ENCODE measurements at places on chromosomes 7 and 10. TPM values are rescaled to one million over a fixed set of nuclear protein-coding genes. Genes with fewer than 3 reads are reported as not detected.

GRCh38 chr10:33861016-33861704 lies 526.7 kb upstream of the NRP1 start:
- no peak for DNase-seq

- no peak for DNase-seq
Measured at GRCh38 chr10:87579563-87579962, 74.9 kb downstream of the MINPP1 start.

DNA sequence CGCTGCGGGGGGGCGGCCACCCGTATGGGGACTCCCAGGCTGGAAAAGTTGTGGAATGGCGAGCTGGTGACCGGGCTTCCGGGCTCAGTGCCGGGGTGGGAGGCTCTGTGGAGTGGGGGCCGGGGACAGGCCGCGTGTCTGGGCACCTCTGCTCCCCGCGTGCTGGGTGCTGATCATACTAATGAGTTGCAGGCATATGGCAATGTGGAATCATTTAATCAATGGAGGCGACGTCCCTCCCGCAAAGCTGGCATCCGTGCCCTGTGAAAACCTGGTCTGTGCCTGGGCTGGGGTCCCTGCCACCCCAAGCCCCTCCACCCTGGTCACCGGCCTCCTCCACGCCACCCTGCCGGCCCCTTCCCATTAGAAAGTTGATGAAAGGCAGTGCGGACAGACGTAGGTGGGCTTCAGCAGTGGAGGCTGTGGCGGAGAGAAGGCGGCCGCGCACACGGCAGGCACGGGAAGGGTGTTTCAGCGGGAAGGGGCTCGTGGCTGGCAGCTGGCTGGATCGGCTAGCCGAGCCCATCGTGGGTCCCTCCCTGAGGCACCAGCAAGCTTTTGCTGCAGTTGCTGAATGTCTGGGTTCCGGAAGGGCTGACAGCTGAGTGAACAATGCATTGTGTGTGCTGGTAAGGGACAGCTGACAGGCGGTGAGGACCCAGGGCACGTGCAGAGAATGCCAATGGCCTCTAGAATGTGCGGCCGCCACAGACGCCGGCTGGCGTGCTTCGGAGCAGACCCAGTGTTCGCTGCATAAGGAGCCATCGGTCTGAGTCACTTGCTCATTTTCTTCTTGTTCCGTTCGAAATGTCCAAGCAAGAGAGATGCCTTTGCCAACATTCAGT lies 1.5 kb downstream of the ADGRA1 start:
- no peak for DNase-seq

DNA sequence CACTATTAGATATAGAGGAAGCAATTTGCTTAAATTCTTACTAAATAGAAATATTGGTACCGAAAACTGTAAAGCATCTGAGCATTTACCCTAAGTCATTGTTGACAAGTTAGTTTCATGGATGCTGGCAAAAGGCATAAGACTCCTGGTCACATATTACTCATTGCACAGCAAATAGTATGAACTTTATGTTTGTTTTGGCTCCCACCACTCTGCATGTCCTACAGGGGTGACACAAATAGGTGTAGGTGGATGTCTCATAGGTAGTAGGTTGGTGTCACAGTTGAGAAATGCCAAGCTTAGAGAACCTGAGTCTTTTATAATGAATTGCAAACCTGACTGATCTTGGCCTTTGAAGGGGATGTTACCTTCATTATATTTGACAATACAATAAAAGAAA lies 199.6 kb upstream of the SEMA3D start:
- DNase-seq, result no peak

DNA sequence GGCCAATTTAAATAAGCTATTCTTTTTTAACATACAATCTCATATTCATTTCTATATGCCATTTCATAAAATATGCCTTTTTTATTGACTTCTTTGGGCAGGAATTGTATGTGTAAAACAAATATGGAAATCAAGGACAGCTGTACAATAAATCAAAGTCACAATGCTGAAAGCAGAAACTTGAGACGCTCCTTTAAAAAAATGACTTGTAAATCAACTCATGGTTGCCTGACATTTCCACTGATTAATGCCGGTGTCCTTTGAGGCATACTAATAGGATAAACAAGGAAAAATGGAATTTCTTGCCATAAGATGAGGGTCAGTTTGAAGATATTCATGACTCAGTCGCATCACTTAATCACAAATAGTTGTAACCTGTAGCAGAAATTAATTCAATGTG lies 247.4 kb upstream of the TEX47 start:
- DNase-seq, result no peak

DNA sequence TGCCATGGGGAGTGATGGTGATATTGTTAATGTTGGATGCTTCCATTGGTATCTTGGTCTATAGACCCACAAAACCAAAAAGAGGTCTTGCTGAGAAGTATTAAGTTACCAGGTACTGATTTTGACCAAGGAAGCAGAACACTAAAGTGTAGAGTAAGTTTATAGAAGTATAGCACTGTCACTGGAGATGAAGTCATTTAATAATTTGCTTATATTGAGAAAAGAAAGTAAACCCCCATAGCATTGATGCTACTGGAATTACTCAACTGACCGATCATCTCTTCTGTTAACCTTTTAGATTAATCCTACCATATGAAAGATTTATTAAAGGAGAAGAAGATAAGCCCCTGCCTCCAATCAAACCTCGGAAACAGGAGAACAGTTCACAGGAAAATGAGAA lies 183.2 kb downstream of the RTKN2 start:
- no peak for DNase-seq

- DNase-seq, result no peak
Measured at GRCh38 chr7:29424295-29424983, 139.2 kb upstream of the PRR15 start.

GRCh38 chr10:124572751-124573150 lies 111.1 kb downstream of the LHPP start:
- no peak for DNase-seq

GRCh38 chr10:14602807-14603533 lies 171.7 kb downstream of the FAM107B start:
- DNase-seq, result no peak

- DNase-seq, result no peak
Measured at GRCh38 chr7:75704928-75705327, 33.8 kb downstream of the HIP1 start.

- DNase-seq, result no peak
Measured at GRCh38 chr7:16925609-16926008, 43.8 kb upstream of the AGR3 start.

DNA sequence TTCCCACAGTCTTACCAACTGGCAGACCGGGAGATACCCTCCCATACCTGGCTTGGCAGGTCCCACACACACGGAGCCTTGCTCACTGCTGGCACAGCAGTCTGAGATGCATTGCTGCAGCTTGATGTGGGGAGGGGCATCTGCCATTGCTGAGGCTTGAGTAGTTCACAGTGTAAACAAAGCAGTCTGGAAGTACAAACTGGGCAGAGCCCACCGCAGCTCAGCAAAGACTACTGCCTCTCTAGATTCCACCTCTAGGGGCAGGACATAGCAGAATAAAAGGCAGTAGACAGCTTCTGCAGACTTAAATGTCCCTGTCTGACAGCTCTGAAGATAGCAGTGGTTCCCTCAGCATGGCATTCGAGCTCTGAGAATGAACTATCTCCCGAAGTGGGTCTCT lies 69.6 kb upstream of the RELN start:
- no peak for DNase-seq

DNA sequence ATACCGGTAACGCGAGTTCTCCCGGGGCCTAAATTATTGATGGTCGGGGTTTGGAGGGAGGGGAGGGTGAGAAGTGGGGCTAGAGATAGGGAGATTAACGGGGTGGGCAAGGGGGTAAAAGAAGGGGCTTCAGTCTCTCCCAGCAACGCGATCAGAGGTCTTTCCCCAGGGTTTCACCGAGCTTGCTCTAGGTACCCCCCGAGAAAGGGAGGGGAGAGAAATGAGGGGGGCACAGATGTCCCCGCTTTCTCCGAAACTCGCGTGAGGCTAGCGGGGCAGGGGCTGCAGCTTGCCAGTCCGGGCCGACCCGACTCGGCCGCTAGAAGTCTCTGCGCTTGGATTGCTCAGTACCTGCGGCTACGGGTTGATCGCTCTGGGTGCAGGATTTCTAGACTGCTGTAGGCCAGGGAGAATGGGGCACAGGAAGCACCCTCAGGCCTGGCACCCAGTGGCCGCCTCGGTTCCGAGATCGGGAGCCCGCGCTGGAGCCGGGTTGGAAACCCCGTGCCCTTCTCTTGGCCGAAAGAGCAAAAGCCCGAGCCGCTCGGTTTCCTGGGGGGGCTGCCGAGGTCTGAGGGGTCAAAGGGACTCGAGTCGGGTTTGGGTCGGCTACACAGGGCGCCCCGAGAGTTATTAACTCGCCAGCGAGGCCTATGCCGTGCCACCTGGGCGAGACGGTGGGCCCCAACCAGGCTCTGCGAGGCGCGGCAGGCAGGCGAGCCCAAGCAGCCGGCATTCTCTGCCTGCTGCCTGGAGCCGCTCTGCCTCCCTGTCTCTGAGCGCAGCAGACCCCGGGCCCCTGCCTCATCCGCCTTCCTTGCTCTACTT lies 3.1 kb downstream of the PAX2 start:
- peak; percentile 73 for DNase-seq

DNA sequence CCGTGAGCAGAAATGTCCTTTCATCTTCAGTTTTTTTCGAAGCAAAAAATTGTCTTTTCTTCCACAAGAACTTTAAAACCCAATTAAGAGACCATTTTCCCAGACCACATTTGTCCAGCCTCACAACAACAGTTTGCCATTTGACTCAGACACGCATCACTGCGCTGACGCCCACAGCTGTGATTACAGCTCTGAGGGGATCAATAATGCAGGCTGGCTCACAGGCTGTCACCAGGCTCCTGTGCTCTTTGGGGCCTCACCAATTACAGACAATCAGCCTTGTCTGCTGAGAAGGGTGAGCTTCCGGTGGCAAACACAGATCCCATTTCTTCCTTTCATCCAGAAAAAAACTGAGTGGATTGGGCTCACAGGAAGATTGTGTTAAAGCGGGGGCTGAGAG lies 33.3 kb downstream of the DDC start:
- DNase-seq, result peak; percentile 42

GRCh38 chr10:6314620-6315205 lies 112.0 kb downstream of the PFKFB3 start:
- DNase-seq, result no peak

- no peak for DNase-seq
Measured at GRCh38 chr10:49361178-49361554, 34.7 kb downstream of the DRGX start.

- no peak for DNase-seq
Measured at GRCh38 chr7:341841-342638, 52.1 kb downstream of the FOXL3 start.

DNA sequence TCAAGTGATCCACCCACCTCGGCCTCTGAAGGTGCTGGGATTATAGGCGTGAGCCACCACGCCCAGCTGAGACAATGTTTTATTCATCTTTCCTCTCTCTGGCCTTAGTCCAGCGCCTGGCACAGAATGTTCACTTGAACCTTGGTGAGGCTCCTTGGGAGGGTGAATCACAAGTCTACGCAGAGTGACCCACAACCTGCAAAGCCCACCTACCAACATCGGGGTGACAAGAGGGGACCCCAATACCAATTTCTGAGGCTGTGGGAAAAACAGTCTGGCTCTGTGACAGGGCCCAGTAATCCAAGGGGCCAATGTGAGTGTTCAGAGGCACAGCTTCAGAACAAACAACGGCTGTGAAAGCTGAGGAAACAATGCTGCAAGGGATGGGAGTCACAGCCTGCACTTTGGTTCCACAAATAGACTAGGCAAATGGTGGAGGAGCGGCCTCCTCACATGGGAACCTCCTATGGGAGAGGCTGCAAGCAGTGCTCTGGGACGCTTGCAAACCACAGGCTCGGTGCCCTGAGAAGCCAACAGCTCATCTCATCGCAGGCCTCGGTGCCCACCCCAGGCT lies 5.6 kb upstream of the MALSU1 start:
- DNase-seq, result peak; percentile 43

DNA sequence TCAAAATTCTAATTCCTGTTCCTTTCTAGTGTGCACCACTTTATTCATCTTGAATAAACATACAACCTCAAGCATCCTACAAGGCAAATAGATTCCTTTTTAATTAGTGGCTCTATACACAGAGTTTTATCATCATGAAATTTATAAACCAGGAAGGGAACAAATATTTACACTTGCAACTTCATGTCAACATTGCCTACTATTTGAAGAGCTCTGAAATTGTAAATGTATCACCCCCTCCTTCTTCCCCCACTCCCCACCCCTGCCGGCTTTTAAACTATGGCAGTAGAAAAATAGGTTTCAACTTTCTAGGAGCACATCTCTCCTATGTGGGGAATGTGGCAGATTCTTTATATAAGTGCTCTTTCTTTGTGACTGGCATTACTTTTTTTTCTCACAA lies 49.6 kb downstream of the KAT6B start:
- no peak for DNase-seq

DNA sequence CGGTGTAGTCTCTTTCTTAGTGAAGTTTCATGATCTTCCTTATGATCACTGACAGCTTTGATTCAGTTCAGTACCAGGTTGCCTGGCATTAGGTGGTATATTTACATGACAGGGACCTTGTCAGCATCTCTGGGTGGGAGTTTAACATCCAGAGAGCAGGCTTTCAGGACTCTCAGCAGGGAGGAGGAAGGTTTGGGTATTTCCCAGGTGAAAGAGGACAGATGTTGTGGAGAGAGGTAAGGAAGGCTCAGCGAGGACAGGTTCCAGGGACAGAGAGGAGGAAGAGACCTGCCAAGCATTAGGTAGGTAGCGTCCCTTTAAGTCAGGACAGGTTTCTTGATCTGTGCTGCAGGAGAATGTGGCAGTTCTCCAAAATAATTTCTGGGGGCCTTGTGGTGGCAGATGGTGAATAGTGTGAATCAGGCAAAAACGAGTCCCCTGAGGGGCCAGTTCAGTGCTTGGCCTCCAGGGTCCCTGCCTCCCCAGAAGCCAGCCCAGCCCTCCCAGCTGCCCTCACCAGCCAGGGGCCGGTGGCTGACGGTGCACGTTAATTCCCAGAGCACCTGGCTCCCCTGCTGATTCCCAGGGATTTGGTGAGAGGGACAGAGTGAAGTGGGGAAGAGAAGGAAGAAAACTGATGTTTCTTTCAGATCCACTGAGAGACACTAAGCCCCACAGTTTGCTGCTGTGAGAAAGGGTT lies 82.0 kb downstream of the VWC2 start:
- peak; percentile 59 for DNase-seq

The CLDN4 gene
- total RNA-seq, result 9.7 TPM

The RRP12 gene
- 33.1 TPM for total RNA-seq

The AGMO gene
- 1.9 TPM for total RNA-seq

The DMBT1 gene
- 0.02 TPM for total RNA-seq

The UFSP1 gene
- total RNA-seq, result 3.7 TPM

The C7orf33 gene
- not detected for total RNA-seq

The WDFY4 gene
- not detected for total RNA-seq

The CTNNA3 gene
- total RNA-seq, result 3.2 TPM

The TRIM74 gene
- 0.68 TPM for total RNA-seq

The NODAL gene
- total RNA-seq, result 19.2 TPM

The CALN1 gene
- total RNA-seq, result 7.0 TPM

The TMEM225B gene
- total RNA-seq, result 3.3 TPM

The FKBP6 gene
- not detected for total RNA-seq

The HECW1 gene
- 15.4 TPM for total RNA-seq

The DYDC2 gene
- 1.9 TPM for total RNA-seq

Measured in endodermal cell (in vitro differentiated cells).